ENCODE measurements at places on chromosomes 12 and 14.

- DNase-seq = no peak
Observed at GRCh38 chr12:105741786-105742566, 396.8 kb downstream of the NUAK1 start.

- DNase-seq = no peak
Observed at GRCh38 chr12:45298721-45299692, 83.1 kb downstream of the ANO6 start.

DNA sequence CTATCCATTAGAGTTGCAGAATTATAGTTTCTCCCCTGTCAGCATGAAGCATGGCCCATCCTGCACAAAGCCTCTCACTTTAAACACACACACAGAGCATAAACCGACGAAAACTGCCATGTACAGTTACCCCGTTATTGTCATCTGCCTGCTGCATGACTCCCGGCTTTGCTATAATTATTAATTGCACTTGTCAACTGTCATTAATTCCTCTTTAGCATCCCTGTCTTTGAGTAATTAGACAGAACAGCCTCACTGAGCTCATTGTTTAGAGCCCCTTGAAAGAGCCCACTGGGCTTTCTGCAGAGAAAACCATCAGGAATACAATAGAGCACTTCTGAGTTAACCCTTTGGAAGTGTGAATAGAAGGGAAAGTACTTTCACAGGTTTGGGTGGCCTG, 307.2 kb upstream of the SOX5 start:
- DNase-seq = no peak

GRCh38 chr14:37202265-37202664, 4.5 kb downstream of the MIPOL1 start:
- DNase-seq = no peak

- no peak for DNase-seq
Observed at GRCh38 chr12:6177642-6178358, 22.4 kb upstream of the CD9 start.

DNA sequence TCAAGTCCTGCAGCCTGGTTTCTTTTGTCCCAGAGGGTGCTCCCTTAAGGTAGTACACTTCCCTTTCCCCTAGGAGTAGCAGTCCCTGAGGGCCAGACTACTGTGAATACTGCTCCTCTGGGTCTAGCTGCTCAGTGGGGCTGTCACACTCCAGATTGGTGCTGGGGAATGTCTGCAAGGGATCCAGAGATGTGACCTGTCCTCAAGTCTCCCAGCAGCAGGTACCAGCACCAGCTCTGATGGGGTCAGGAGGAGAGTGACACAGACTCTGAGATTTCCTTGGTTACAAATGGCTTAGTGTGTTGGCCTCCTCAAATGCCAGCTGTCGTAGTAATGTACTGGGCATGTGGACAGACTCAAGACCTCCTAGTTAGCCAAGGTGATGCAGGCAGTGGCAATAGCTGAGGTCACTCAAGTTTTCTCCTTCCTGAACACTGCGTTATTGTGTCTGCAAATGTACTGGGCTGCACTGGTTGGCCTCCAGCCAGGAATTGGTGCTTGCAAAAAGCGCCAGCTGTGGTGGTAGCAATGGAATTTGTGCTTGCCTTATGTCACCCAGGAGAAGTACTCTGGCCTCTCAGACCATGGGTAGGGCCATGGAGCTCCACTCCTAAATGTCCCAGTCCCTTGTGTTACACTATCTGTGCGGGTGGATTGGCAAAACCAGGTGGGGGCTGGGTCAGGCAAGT, 36.4 kb upstream of the AEBP2 start:
- DNase-seq = peak; percentile 76

- DNase-seq = no peak
Observed at GRCh38 chr14:72261068-72261467, 328.8 kb downstream of the RGS6 start.

GRCh38 chr12:21894792-21895595, 46.2 kb downstream of the ABCC9 start:
- no peak for DNase-seq

DNA sequence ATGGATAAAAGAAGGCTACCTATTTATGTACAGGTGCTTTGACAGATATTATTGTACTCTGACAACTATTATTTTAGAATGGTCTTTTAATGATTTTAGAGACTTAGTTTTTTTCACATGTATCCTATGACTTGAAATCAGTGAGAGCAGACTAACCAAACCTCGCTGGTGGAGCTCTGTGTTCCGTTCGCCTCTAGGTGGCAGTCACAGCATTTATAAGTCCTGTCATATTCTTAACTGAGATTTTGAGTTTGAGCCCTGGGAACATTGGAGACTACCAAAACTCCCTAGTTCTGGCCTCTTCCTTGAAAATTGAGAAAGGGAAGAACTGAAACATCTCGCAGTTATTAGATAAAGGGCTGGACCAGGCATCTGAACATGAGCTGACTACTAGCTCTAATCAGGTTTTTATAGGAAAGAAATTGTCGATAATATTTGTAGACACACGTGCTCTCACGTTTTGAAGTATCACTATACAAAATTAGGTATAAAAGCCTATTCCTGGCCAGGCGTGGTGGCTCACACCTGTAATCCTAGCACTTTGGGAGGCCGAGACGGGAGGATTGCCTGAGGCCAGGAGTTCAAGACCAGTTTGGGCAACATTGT, 48.3 kb downstream of the TTLL5 start:
- DNase-seq = peak; percentile 79
